A375 (cell line): ENCODE measurements at places on chromosomes 6 and 20. TPM values are rescaled to one million over a fixed set of nuclear protein-coding genes. Genes with fewer than 3 reads are reported as not detected.

The TSBP1 gene
- 0.08 TPM in 1 of 2 replicates, not detected in the other for total RNA-seq

The TPX2 gene
- 122 and 126 TPM in 2 replicates for total RNA-seq

The RBPJL gene
- total RNA-seq = not detected in 2 replicates

The SLC13A3 gene
- total RNA-seq = 1.5 and 2.8 TPM in 2 replicates

The EMILIN3 gene
- total RNA-seq = 0.11 and 0.24 TPM in 2 replicates

The KIFC1 gene
- total RNA-seq = 34.4 and 37.4 TPM in 2 replicates

The BLCAP gene
- total RNA-seq = 30.7 and 38.9 TPM in 2 replicates

The CDSN gene
- not detected in 2 replicates for total RNA-seq

The NQO2 gene
- 29.2 and 29.4 TPM in 2 replicates for total RNA-seq

The HSPA1A gene
- 37.6 and 43.8 TPM in 2 replicates for total RNA-seq

The HEY2 gene
- 2.0 and 2.6 TPM in 2 replicates for total RNA-seq

The FERMT1 gene
- total RNA-seq = 20.9 and 24.0 TPM in 2 replicates

The OSTM1 gene
- total RNA-seq = 8.5 and 12.8 TPM in 2 replicates

The FAM120B gene
- total RNA-seq = 8.4 and 9.7 TPM in 2 replicates

The SHLD1 gene
- total RNA-seq = 4.3 and 5.4 TPM in 2 replicates

The FAM50B gene
- total RNA-seq = 4.9 and 5.7 TPM in 2 replicates

The AVP gene
- not detected in 2 replicates for total RNA-seq

The CGA gene
- not detected in 2 replicates for total RNA-seq

The MAVS gene
- total RNA-seq = 21.0 and 21.7 TPM in 2 replicates

The FAM209B gene
- total RNA-seq = 1.1 TPM in 1 of 2 replicates, not detected in the other

The RNF182 gene
- total RNA-seq = 4.3 and 5.2 TPM in 2 replicates

The BPIFB1 gene
- 0.24 and 0.30 TPM in 2 replicates for total RNA-seq

The FKBP1C gene
- 0.11 TPM in 2 replicates for total RNA-seq

The NRN1 gene
- 4.0 and 6.1 TPM in 2 replicates for total RNA-seq

The C20orf144 gene
- 0.04 TPM in 1 of 2 replicates, not detected in the other for total RNA-seq

The NCR2 gene
- not detected in 2 replicates for total RNA-seq

The KIF25 gene
- 0.29 TPM in 1 of 2 replicates, not detected in the other for total RNA-seq

The EYA2 gene
- not detected in 2 replicates for total RNA-seq

The ZSWIM3 gene
- 3.1 and 3.8 TPM in 2 replicates for total RNA-seq

The GSTA2 gene
- total RNA-seq = not detected in 2 replicates

The TRAPPC3L gene
- total RNA-seq = not detected in 2 replicates

The PDYN gene
- total RNA-seq = not detected in 2 replicates

The ZBTB12 gene
- 5.6 and 6.4 TPM in 2 replicates for total RNA-seq

The RBM24 gene
- total RNA-seq = 0.48 and 1.5 TPM in 2 replicates

The SLC17A3 gene
- not detected in 2 replicates for total RNA-seq

The CFAP61 gene
- total RNA-seq = 0.13 and 0.19 TPM in 2 replicates

The SEL1L2 gene
- not detected in 2 replicates for total RNA-seq

The VWA7 gene
- total RNA-seq = 0.34 TPM in 2 replicates

The NOTCH4 gene
- total RNA-seq = 4.6 and 4.7 TPM in 2 replicates

The CPNE5 gene
- total RNA-seq = 0.05 and 0.26 TPM in 2 replicates

The TAGAP gene
- 0.08 TPM in 1 of 2 replicates, not detected in the other for total RNA-seq

The FOXF2 gene
- 3.1 and 3.8 TPM in 2 replicates for total RNA-seq

The WFDC12 gene
- total RNA-seq = not detected in 2 replicates

The PRICKLE4 gene
- not detected in 2 replicates for total RNA-seq

The NNAT gene
- total RNA-seq = not detected in 2 replicates

The PLG gene
- total RNA-seq = not detected in 2 replicates

The AFG1L gene
- total RNA-seq = 2.5 and 2.9 TPM in 2 replicates

The MAPK13 gene
- total RNA-seq = 0.60 and 1.2 TPM in 2 replicates

The SLC52A3 gene
- total RNA-seq = 0.57 TPM in 1 of 2 replicates, not detected in the other
